ENCODE measurements at places on chromosomes 1 and 21.

- DNase-seq: no peak
Measured at GRCh38 chr1:62076286-62076685, 118.4 kb upstream of the L1TD1 start.

- no peak for DNase-seq
Measured at GRCh38 chr1:183571678-183572268, 18.5 kb downstream of the NCF2 start.

DNA sequence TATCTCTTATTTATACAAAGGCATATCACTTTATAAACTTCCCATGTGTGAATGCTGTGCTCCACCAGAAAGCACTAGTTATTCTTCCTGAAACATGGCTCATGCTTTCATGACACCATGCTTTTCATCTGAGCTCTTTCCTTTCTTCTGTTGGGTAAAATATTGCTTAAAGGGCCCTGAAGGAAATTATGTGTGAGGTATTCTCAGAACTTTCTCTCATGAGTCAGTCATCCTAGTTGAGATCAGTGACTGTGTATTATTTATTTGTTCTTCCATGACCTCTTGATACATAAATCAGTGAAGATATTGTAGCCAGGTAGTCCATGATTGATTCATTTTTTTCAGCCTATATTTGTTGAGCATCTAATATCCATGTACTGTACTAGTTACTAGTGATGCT lies 54.8 kb downstream of the CYP2J2 start:
- DNase-seq: no peak

GRCh38 chr1:179327679-179328078 lies 34.1 kb downstream of the SOAT1 start:
- no peak for DNase-seq

- no peak for DNase-seq
Measured at GRCh38 chr1:233518344-233518743, 95.6 kb upstream of the KCNK1 start.

GRCh38 chr1:32725615-32725982 lies 23.0 kb upstream of the SYNC start:
- DNase-seq: no peak

GRCh38 chr1:117627546-117628130 lies 21.8 kb downstream of the TENT5C start:
- no peak for DNase-seq

DNA sequence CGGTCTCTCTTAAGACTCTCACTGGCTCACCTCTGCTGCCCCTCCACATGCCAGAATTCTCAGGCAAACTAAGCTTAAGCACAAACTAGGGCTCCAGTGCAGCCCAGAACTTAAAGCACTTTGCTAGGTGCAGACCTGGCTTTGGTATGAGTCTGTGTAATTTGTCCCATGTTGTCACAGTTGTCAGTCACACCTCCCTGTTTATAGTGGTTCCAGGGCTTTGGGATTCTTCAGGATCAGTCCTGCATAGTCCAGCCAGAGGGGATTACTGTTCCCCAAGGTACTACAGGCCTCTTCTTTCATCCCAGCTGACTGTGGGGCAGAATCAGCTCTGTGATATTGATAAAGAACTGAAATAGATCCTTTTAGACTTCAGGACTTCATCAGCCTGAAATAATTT lies 105.0 kb upstream of the UBE2U start:
- DNase-seq: no peak

GRCh38 chr21:41861987-41862386 lies 17.2 kb downstream of the PRDM15 start:
- DNase-seq: no peak

- no peak for DNase-seq
Measured at GRCh38 chr1:84997667-84998600, 1.0 kb upstream of the MCOLN2 start.

DNA sequence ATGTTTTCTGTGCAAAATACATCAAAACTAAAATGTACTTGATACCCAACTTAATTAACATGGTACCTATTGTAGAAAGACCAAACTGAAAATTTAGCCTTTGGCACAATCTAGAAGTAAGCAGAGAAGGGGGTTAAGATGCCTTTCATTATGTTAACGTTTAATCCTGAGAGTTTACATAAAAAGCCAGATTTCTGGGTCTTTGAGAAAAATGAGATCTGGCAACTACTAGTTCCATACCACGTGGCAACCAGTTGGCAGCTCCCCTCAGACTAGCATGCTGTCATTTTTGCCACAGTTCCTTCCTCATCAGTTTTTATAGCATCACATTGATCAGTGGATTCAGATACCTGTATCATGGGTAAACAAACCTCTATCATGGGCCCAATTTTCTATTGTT lies 1.5 kb downstream of the RO60 start:
- DNase-seq: no peak

GRCh38 chr1:163999131-163999530 lies 559.9 kb upstream of the PBX1 start:
- DNase-seq: no peak

DNA sequence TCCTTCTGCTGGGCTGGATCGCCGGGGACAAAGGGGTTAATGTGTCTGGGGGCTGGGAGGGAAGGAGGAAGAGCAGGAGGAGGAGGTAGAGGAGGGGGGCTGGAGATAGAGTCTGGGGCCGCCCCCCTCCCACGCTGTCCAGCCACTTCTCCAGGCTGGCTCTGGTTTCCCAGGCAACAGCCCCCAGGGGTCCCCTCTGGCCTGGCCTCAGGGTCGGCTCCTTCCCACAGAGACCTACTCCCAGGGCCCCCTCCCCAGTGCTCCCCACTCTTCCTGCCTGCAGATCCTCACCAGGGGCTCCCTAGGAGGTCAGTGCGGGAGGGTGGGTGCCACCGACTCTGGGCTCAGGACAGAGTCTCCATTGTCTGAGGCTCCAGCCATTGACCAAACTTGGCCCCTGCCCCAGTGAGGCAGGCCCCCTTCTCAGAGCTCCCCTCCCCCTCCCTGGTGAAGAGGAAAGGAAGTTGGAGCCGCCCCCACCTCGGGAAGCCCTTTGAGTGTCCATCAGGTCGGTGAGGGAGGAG lies 34.1 kb downstream of the ARHGEF10L start:
- DNase-seq: no peak

DNA sequence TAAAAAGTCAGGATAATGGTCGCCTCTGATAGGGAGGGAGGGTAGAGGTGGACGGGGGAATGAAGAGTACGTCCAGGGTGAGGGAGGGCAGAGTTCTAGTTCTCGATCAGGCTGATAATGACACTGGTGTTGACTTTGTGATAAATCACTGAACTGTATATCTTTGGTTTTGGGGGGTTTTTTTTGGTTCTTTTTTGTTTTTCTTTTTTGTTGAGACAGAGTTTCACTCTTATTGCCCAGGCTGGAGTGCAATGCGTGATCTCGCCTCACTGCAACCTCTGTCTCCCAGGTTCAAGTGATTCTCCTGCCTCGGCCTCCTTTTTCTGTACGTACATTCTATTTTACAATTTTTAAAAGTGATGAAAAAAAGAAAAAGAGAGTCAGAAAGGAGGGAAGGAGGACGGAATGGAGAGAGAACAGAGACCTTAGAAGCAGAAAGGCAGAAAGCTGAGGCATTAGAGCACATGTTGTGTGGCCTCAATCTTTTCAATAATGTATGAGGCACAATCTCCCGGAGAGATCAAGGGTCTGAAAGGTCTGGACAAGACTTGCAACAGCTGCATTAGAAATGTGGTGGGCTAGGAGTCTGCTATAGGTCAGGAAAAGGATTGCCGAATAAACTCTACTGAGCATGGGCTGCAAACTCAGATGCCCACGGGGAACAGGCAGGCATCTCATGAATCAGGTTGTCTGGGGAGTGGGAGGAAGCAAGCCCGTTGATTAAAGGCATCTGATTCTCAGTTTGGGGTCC lies 174.8 kb downstream of the TOMM20 start:
- DNase-seq: no peak

DNA sequence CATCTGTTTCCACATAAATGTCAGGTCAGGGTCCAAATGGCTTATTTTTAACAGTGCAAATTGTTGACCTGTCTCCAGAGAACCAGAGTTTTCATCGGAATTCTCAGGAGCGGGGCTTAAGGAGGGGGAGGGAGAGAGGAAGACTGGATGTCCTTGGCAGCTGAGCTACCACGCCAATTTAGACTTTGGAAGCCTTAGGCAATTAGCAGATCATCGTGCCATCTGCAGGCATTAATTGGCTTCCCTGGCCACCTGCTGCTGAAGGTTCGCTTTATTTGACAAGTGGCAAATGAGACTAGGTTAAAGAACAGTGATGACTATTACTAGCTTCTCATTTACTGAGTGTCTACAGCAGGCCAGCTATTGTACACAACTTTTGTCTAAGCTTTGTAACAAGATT lies 43.7 kb downstream of the HLX start:
- DNase-seq: no peak

DNA sequence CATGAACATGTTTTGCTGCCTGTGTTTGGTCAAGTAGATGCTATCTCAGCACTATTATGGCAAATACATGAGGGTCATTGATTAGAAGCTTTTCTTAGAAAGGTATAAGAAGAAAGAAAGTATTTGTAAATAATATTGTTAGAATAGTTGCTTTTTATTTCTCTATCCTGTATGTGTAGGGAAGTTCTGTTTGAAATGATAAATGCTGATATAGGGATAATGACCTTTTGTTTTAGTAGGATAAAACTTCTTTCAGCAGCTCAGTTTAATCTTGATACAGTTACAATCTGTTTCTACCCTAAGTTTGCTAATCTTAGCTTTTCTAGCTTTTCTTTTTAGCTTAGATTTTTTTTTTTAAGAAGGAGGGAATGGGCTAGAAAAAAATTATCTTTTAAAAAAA lies 63.3 kb downstream of the USP25 start:
- no peak for DNase-seq

- DNase-seq: no peak
Measured at GRCh38 chr1:7373876-7374562, 397.1 kb upstream of the VAMP3 start.

DNA sequence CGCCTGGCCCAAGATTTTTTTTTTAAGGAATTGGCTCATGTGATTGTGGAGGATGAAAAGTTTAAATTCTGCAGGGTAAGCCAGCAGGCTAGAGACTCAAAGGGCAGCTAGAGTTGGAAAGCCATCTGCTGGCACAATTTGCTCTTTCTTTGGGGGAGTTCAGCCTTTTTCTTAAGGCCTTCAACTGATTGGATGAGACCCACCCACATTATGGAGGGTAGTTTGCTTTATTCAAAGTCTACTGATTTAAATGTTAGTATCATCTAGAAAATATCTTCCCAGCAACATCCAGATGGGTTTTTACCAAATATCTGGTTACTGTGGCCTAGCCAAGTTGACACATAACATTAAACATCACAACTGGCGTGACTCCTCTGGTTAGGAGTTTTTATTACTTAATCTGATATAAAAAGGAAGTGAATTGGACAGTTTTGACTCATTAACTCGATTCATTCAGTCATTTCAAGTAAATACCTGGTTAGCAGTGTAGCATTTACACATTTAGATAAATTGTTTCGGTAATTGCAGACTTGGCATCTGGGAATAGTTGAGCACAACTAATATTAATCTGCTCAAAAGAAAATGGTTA lies 12.4 kb downstream of the HOOK1 start:
- DNase-seq: no peak

DNA sequence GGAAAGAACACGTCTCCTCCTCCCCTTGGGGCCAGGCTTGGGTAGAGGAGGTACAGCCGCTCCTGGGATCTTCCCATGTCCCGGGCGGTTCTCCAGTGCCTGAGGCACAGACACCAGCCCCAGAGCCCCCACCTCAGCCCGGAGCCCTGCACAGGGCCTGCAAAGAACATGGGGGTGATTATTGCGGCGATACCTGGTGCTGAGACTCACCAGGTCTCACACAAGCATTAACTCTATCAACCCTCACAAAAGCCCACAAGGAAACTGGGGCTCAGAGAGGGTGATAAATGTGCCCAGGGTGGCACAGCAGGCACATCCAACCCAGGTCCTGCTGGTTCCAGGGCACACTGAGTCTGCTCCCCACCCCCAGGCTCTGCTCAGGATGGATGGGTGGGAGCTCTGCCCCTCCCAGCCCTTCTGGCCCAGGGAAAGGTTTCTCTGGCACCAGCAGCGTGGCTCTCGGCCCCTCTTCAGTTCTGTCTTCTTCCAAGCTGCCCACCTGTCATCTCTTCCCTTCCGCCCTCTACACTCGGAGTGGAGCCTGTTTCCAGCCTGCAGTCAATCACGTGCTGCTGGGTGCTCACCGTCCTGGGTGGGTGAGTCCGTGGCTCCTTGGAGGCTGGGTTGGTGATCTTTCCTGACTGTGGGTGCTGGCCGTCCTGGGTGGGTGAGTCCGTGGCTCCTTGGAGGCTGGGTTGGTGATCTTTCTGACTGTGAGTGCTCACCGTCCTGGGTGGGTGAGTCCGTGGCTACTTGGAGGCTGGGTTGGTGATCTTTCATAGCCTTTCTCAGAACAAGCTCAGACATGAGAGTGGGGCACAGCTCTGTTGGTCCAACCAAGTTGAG lies 53.6 kb upstream of the AJAP1 start:
- no peak for DNase-seq

GRCh38 chr1:1794999-1795398 lies 16.7 kb upstream of the NADK start:
- DNase-seq: no peak

GRCh38 chr1:27368869-27369582 lies 2.3 kb upstream of the MAP3K6 start:
- no peak for DNase-seq

GRCh38 chr1:116203920-116204319 lies 92.7 kb downstream of the MAB21L3 start:
- DNase-seq: no peak

DNA sequence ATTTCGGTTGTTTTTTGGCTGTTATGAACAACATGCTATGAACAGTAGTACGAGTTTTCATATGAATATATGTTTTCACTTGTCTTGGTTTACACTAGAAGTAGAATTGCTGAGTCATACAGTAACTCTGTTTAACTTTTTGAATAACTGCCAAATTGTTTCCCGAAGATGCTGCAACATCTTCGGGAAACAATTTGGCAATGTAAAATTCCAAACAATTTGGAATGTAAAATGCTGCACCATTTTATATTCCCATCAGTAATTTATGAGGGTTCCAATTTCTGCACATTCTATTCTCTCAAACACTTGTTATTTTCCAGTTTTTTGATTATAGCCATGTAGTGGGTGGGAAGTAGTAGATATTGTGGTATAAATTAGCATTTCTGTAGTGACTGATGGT lies 11.6 kb downstream of the PCBP3 start:
- DNase-seq: no peak

Data from activated CD8-positive, alpha-beta memory T cell treated with anti-CD3 and anti-CD28 coated beads, Interleukin-2, amount 50 U/mL, for 4 hours (primary cell).